Activated CD8-positive, alpha-beta T cell treated with anti-CD3 and anti-CD28 coated beads for 36 hours (primary cell): ENCODE measurements at places on chromosomes 4 and X. TPM values are rescaled to one million over a fixed set of nuclear protein-coding genes. Genes with fewer than 3 reads are reported as not detected.

Gene MAGEB3
- not detected for total RNA-seq

Gene CT45A10
- not detected for total RNA-seq

DNA sequence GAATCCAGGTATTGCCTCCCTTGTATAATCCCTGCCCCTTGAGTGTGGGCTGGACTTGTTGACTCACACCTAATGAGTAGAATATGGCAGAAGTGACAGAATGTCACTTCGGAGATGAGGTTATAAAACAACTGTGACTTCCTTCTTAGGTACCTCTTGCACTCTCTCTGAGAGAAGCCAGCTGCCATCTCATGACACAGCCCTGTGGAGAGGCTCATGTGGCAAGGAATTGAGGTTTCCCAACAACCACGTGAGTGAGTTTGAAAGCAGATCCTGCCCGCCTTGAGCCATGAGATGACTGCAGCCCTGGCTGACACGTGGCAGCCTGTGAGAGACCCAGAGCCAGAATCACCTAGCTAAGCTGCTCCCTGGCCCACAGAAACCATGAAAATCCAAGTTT is 13.5 kb downstream of the ASB11 start:
- DNase-seq, result peak; percentile 36

Gene USP17L5
- not detected for total RNA-seq

Gene PPP3CA
- total RNA-seq, result 12.7 TPM

DNA sequence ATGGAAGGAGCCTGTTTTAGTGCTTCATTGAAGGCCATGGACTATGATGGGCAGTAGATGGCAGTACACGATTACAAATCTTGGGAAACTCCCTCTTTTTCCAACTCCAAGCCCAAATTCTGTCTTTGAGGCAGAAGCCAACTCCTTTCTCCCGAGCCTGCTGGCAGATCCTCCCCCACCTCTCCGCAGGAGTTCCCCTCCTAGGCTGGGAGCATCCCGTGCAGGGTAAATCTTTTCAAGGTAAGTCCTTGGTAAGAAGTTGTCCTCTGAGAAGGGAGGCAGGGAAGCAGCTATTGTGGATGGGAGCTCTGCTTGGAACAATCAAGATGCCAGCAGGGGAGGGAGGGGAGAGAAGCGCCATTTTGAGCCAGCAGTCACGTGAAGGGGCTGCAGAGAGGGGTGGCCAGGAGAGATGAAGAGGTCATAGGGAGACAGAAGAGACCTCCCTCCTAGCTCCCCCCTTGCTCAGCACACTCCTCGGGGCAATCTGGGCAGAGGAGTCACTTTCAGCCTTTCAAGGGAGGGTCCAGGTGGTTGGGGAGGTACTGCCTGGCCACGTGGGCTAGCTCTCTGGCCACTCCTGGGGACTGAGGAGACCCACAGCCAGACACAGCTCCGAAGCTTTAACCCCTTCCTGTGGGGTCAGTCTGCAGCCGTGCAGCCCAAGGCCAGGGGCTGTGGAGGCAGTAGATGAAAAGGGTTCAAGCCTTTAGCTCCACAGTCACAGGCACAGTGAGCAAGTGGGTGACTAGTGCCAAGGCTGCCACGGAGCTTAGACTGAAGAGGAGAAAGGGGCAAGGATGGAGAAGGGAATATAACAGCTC is 9.6 kb downstream of the CC2D2A start:
- peak; percentile 11 for DNase-seq

GRCh38 chr4:98706200-98706813 is 47.9 kb upstream of the TSPAN5 start:
- DNase-seq, result peak; percentile 45

Gene FMR1NB
- total RNA-seq, result not detected

- no peak for DNase-seq
These were observed 594.9 kb downstream of the TECRL start for GRCh38 chr4:63814171-63814964.

DNA sequence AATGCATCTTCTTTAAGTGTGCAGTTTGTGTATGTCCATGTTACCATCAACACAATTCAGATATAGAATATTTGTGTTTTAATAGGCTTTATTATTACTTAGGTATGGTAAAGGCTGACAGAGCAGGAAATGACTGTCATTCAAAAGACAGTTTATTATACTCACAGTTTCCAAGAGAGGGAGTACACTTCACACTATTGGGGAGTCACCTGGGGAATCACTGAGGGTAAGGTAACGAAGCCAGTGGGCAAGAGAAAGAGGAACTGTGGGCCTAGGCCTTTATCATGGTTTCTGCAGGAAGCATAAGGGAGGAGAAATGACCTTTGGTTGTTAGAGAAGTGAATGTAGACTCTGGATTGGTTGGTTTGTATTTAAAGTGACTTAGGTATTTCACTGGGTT is 235.1 kb upstream of the HCCS start:
- no peak for DNase-seq

DNA sequence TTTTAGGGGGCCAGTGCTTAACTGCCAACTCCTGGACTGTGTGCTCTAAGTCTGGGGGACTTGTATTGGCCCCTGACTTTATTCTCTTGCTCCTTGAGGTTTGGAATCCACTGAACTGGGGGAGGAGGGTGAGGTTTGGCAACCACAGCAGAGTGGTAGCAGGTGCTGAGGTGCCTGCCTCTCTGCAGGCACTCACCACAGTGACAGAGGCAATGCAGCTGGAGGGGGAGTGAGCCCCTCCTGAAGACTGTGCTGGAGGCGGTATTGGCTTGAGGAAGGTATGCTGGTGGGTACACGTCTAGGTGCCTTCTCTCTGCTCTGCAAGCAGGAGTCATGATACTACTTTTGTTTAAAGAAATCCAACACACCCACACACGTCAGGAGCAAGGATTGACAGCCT is 24.6 kb downstream of the CFAP299 start:
- DNase-seq, result peak; percentile 7

DNA sequence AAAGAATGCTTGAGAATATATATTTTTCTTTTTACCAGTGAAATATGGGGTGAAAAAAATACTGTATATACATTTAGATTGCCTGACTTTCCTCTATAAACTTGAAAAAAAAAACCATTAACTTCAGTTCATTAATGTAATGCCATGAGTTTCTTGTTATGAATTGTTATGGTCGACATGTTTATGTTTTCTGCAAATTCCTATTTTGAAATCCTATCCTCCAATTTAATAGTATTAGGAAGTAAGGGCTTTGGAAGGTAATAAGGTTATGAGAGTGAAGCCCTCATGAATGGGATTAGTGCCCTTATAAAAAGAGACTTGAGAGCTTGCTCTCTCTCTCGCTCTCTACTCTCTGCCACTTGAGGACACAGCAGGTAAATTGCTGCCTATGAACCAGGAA is 211.4 kb downstream of the LDB2 start:
- no peak for DNase-seq

DNA sequence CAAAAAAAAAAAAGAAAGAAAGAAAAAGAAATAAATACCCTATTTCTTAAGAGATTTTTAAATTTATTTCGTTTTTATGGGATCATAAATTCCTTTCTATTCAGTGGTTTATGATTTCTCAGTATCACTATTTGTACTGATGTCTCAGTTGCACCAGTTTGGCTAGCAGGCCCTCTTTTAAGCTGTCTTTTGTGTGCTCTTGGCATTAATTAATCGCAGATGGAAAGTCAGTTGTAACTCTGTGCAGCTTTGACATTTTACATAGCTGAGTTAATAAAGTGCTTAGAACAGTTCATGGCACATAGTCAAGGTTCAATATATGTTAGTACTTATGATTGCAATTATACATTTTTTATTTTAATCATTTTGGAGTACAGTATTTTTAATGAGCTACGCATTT is 123.7 kb upstream of the NUDT6 start:
- DNase-seq, result no peak

Gene CLTRN
- 0.58 TPM for total RNA-seq

GRCh38 chr4:165326831-165327210 is 648 bp upstream of the MSMO1 start:
- DNase-seq, result peak; percentile 48

DNA sequence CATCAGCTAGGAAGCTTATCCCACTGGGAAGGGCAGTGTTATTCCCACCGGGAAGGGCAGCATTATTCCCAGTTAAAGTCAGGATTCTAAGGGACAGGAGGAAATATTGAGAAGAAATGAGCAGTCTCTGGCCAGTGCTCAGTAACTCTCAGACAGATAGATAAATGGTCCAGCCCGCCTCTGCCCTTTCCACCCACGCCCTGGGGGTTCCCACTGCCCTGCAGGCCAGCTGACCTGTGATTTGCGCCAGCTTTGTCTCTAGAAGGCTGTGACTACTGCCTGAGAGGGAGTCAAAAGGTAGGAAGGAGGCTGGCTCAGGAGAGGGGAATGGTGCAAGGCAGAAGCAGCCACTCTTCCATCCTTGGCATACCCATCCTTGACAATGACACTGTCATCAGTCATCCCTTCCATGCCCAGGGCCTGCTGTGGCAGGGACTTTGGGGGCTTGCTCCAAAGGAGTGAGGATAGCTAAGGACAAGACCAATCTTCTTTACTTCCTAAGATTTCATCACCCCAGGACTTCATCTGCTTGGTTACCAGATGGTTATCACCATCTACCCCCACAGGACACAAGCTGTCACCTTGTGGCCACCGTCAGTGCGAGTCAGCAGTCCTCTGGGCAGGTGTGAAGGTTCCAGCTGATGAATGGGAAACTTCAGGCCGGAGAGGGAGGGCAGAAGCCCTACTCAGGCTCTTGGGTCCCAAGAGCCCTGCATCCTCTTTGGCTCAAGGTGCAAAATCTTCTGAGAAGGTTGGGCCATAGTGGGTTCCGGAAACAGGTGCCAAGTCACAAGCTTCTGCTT is 49.5 kb downstream of the SEPSECS start:
- no peak for DNase-seq

DNA sequence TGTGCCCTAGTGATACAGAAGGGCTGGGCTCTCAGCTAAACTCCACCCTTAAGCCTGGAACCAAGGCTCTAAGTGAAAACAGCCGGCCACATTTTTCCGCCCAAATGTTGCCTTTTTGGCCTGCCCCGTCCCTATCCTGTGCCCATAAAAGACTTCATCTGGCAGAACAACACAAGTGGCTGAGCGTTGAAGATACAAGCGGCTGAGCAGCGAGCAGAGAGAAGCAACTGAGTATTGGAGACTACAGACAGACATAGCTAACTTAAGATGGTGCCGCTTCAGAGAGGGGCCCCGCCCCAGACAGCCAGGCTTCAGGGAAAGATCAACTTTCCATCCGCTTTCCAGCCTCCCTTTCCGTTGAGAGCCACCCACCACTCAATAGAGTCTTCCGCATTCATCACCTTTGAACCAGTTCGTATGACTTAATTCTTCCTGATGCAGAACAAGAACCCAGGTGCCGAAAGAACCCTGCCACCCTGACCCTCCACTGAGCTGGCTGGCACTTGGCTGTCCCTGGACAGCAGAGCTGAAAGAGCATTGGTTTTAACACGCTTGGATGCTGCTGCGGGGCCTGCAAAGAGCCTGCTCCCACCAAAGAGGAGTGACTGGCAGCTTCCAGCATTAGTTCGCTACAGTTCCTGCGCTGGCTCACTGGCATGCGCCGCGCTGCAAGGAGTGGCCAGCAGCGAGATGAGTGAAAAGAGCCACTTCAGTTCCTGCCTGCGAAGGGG is 853.2 kb upstream of the INTU start:
- DNase-seq, result no peak

- DNase-seq, result no peak
These were observed 210.8 kb upstream of the IRS4 start for GRCh38 chrX:108947205-108947604.

GRCh38 chr4:763922-764321 is 58.3 kb downstream of the PCGF3 start:
- DNase-seq, result no peak

GRCh38 chr4:84500386-84501201 is 1.5 kb upstream of the NKX6-1 start:
- no peak for DNase-seq

GRCh38 chr4:150943126-150943525 is 72.0 kb downstream of the LRBA start:
- DNase-seq, result no peak

- DNase-seq, result peak; percentile 23
These were observed 6.9 kb upstream of the CLOCK start for GRCh38 chr4:55553441-55554201.

DNA sequence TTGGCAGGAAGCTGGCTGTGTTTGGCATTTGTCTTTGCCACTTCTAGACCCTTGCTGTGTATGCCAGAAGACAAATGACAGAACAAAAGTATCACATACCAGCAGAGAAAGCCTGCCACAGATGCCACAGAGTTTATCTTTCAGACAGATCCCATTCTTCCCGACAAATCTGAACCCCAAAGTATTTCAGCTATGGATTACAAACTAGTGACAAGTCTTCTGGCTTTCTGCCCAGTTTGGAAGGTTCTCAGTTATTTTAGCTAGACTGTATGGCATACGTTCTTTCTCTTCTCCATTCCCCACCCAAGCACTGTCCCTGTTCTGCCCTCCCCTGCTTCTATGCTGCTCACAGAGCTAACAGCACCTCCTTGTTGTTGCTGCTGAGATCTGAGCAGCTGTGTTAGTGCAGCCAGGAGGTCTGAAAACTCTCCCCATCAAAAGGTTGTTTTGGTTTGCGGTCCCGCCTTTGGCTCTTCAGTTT is 236.7 kb downstream of the FRAS1 start:
- DNase-seq, result no peak

Gene PRSS12
- total RNA-seq, result not detected

DNA sequence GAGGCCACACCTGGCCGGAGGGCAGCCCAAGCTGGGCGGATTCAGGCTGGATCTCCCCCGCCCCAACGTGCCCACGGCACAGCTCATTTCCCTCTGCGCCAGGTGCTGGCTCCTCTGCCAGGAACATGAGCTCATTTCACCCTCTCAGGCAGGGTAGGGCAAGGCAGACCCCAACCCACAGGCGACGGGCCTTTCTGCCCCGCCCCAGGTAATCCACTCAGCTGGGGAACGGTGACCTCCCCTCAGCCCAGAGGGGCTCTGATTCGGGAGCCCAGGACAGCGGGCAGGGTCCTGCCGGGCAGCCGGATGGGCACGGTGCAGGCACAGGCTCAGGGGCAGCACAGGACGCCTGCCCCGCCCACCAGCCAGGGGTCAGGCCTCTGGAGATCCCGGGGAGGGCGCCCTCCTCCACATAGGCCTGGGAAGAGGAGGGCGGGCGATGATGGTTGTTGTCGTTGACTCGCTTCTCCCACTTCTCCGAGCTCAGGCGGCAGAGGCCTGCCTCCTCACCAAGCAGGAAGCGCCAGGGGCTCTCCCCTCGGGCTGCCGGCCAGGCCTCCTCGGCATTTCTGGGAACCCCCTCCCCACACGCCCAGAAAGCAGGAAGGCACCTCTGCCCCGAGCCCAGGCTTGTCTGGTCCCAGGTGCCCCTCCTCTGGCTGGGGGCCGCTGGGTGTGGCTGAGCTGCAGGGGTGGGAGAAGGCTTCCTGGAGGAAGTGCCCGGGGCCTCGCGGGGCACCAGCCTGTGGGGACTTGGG is 31.1 kb downstream of the TACC3 start:
- DNase-seq, result peak; percentile 81

Gene TGIF2LX
- total RNA-seq, result not detected

- DNase-seq, result peak; percentile 35
These were observed 3.6 kb downstream of the TSPYL2 start for GRCh38 chrX:53085661-53086229.

Gene SSX3
- total RNA-seq, result not detected

Gene PDCL2
- not detected for total RNA-seq

Gene LINC00632
- total RNA-seq, result 0.41 TPM

Gene SETD7
- total RNA-seq, result 12.1 TPM

- DNase-seq, result no peak
These were observed 24.5 kb upstream of the SPP1 start for GRCh38 chr4:87950936-87951511.

Gene TMEM35A
- not detected for total RNA-seq

Gene TIGD4
- total RNA-seq, result 0.27 TPM
